Bronchial smooth muscle cell (primary cell): ENCODE measurements at places on chromosomes 7 and 10. TPM values are rescaled to one million over a fixed set of nuclear protein-coding genes. Genes with fewer than 3 reads are reported as not detected.

SLC13A1 gene
- not detected in 2 replicates for total RNA-seq

JAKMIP3 gene
- 0.16 and 0.26 TPM in 2 replicates for total RNA-seq

WASHC2C gene
- total RNA-seq, result 61.3 and 67.8 TPM in 2 replicates

SLC39A12 gene
- total RNA-seq, result 0.09 TPM in 1 of 2 replicates, not detected in the other

STEAP1B gene
- total RNA-seq, result 13.8 and 21.0 TPM in 2 replicates

TET1 gene
- 1.9 and 3.0 TPM in 2 replicates for total RNA-seq

CREB5 gene
- 2.7 and 15.9 TPM in 2 replicates for total RNA-seq

SLC18A2 gene
- total RNA-seq, result not detected in 2 replicates

RHOBTB1 gene
- total RNA-seq, result 9.9 and 15.5 TPM in 2 replicates

FBXW4 gene
- total RNA-seq, result 49.0 and 75.7 TPM in 2 replicates

AKR1C8 gene
- not detected in 2 replicates for total RNA-seq

BAMBI gene
- total RNA-seq, result 0.32 and 0.77 TPM in 2 replicates

TLL2 gene
- under 0.01 TPM in 2 replicates for total RNA-seq

ACSM6 gene
- total RNA-seq, result not detected in 2 replicates

RADIL gene
- 0.26 and 0.32 TPM in 2 replicates for total RNA-seq

IDI2 gene
- total RNA-seq, result 0.09 TPM in 1 of 2 replicates, not detected in the other

HOXA3 gene
- 1.3 and 2.4 TPM in 2 replicates for total RNA-seq

OLAH gene
- not detected in 2 replicates for total RNA-seq

CUZD1 gene
- 0.43 and 0.47 TPM in 2 replicates for total RNA-seq

DENND2A gene
- total RNA-seq, result 38.6 and 47.7 TPM in 2 replicates

PRR15 gene
- 0.16 TPM in 1 of 2 replicates, not detected in the other for total RNA-seq

SPDYE5 gene
- not detected in 2 replicates for total RNA-seq

FOXL3 gene
- not detected in 2 replicates for total RNA-seq

OR2A2 gene
- total RNA-seq, result not detected in 2 replicates

ATG9B gene
- under 0.01 TPM in 2 replicates for total RNA-seq

TMEM176A gene
- not detected in 2 replicates for total RNA-seq

CALCR gene
- total RNA-seq, result not detected in 2 replicates

DENND10 gene
- 84.5 and 95.7 TPM in 2 replicates for total RNA-seq

FEZF1 gene
- not detected in 2 replicates for total RNA-seq
